ENCODE measurements at places on chromosomes 16 and 17.

DNA sequence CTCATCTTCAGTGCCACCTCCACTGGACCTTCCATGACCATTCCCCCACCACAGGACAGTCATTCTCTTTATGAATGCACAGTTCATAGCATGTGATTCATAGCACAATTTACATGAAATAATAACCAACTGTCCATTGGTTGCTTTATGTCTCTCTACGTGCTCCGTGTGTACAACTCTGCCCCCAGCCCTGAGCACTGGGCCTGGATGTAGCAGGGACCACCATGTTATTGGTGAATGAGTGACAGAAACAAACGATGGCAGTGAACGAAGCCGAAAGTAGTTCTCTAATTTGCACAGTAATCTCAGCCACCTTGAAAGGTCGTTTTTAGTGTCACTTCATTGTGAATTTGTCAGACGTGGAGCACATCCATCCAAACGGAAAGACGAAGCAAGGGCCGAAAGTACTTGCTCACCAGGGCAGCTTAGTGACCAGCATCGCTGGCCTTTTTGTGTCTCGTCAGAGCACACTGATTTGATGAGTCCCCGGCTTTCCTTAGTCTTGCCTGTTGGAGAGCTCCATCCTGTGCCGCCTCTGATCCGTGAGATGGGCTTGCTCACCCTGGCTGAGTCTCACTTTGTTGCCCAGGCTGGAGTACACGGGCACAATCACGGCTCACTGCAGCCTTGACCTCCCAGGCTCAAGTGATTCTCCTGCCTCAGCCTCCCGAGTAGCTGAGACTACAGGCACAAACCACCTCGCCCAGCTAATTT lies 95.3 kb downstream of the CMIP start:
- no peak for DNase-seq

DNA sequence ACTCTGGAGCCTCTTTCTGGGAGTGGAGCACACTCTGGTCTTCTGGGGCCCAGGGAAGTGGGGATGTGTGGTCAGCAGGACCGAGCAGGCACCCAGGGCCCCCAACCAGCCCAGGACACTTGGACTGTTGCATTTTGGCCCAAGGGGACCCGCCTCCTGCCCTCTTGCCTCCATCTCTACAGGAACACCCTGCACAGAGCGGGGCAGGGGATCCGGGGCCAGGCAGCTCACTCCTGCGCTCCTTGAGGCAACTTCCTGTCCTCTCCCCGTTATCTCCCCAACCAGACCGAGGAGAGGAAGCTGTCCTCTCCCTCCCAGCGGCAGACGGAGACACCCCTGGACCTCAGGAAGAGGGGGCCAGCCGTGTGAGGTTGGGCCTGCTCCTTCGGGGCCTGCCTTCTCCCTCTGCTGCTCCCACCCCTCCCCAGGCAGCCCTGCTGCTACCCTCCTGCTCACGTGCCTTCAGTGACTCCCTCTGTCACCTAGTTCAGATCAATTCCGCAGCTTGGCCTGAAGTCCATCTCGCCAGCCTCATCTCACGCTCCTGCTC lies 10.0 kb upstream of the ATP2A3 start:
- DNase-seq, result no peak

GRCh38 chr17:49779739-49780231 lies 8.7 kb upstream of the KAT7 start:
- DNase-seq, result no peak

DNA sequence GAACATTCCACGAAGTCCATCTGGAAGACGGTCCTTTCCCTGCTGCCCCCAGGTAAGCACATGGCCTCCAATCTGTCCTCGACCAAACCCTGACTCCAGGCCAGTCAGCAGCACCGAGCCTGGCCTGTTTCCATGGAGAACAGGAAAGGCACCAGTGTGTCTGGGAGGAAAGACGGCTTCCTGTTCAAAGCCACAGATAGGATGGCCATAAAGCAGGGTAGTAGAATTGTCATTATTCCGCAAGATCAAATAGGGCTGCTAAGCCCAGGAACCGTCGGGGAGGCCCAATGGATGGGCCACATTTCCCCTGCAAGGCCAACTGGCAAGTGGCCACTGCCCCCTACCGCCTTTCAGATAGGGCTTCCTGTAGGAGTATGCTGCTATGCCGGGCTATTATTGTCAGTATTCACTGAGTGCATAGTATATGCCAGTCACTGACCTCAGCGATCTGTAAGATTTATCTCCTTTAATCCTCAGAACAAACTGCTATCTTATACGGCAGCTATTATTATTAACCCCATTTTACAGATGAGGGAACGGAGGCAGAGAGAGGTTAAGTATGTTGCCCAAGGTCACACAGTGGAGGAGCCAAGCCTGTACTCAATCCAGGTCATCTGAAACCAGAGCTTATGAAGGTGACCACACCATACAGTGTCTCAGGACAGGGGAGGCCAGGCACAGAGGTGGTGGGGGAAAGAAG lies 23.0 kb upstream of the PLCG2 start:
- DNase-seq, result no peak

- no peak for DNase-seq
These were observed 540 bp downstream of the PPP4C start for GRCh38 chr16:30076276-30076791.

- no peak for DNase-seq
These were observed at the start of gene ALOXE3 for GRCh38 chr17:8117980-8118768. Gene ALOXE3, minus strand, starts transcription at chr17:8118514. Its CDS starts 524 bp downstream, at chr17:8117990.

DNA sequence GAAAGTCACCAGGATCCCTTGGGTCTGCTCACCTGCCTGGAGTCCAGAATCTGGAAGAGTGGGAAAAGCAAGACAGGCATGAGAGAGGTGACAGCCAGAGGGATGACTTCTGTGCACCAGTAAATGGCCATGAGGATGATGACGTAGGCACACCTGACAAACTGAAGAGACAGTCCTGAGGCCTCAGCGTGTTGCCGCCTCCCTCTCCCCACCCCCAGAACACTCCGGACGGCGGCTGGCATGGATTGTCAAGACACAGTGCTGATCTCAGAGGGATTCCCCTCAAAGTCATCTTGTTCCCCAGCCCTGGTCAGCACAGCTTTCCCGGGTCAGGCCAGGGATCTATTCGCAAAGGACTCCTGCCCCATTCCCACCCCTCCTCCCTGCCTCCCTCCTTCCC lies 6.2 kb downstream of the SLC13A5 start:
- DNase-seq, result no peak

- DNase-seq, result peak; percentile 84
These were observed 6.3 kb downstream of the BCAR1 start for GRCh38 chr16:75244844-75245758.

DNA sequence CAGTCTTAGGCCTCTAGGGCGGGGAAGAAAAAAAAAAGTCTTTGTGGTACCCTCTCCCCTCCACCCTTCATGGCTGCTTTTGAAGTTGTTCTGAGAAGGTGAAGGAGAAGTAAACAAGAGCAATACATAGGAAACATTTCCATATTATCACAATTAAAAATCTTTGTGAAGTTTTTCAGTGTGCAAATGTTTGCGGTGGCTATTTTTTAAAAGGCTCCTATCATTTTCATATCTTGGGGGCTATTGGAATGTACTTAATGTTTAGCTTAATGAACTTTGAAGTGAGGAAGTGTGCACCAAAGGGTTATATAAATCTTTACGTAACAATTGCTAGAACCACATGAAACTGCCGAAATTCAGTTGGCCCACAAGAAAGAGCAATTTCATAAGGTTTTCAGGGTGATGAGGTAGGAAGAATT lies 7.6 kb downstream of the NOL11 start:
- no peak for DNase-seq

- peak; percentile 11 for DNase-seq
These were observed 735 bp downstream of the PSMD11 start for GRCh38 chr17:32445074-32445415.

DNA sequence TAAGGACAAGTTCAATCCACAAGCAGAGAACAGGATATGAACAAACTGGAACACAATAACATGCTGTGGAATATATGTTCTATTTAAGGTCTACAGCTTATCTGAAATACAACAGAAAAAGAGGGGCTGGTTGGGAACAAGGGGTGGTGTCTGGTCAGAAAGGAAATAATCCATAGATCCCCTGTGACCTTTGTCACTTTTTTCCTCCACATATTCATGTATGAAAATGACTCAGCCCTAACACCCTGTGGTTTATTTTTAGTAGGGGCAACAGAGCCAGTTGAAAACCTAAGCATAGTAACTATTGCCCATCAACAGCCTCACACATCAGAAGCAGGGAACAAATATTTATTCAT lies 12.3 kb upstream of the SPAG9 start:
- DNase-seq, result no peak

DNA sequence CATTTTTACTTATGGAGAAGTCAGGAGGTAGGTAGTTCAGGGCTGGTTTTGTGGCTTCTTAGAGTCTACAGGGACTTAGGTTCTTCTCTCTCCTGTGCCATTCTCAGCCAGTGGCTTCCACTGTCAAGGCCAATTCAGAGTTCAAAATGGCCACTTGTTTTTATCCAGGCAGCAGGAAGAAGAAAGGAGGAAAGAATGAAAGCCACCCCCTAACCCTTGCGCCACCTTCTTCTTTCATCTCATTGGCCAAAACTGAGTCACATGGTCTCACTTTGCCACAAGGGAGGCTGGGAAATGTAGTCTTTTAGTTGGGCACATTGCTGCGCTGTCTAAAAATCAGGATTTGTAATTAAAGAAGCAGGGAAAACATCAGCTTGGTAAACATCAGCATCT lies 60.8 kb upstream of the MED9 start:
- DNase-seq, result no peak

- no peak for DNase-seq
These were observed 2292.8 kb downstream of the TP53TG3F start for GRCh38 chr16:35752012-35752772.

GRCh38 chr16:86477642-86478041 lies 32.7 kb upstream of the FOXF1 start:
- DNase-seq, result no peak

DNA sequence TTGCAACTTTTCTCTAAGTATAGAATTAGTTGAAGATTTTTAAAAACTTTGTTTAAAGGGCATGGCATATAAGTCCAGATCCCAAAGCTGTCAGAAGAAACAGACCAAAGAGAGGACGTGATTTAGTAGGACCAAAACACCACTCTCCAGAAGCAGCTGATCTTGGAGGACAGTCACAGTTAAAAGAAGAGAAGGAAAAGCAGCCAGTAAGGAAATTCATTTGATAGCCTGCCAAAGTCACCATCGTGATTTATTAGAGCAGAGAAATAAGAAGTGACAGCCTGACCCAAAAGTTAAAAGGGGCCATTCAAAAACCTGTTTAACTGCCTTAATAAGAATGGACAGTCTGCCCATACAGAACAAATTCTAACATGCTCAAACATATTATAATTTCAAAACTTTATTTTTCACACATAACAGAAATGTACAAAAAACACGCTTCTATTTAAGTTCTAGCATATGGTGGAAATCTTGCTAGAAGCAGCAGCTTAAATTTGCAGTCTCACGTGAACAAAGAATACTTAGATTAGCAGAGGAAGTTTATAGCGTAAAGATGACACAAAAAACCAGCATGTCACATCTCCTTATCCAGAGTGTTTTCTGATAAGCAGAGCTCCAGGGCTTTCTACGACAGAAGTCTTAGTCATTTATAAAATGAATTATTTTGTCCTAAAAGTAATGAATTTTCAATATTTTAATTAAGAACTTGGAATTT lies 37.2 kb downstream of the TXNDC11 start:
- DNase-seq, result no peak

DNA sequence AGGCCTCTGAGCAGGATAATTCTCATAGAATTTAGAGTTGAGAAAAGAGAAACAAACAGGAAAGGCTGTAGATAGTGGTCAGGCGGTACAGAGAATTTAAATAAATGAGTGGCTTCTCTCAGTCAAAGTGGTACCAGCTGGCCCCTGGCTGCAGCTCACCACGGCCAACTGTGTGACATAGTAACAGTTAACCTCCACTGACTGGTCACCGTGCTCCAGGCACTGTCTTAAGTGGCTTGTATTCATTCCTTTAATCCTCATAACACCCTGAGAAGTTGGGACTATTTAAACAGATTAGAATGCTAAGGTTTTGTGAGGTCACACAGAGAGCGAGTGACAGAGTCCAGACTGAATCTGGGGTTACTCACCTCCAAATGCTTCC lies 108.9 kb downstream of the GNAO1 start:
- DNase-seq, result no peak

DNA sequence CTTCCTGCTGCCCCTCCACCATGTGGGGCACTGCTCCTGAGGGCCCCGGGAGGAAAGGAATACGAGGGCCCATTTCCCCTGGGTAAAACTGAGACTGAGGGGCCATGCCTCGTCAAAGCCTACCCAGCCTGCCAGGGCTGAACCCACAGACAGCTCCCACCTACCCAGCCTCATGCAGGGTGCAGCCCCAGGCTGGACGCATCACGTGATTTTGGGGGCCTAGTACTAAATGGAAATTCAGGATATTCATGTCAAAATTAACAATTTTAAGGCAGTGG lies 3.4 kb upstream of the OSGIN1 start:
- DNase-seq, result no peak

GRCh38 chr17:72404872-72405271 lies 284.1 kb downstream of the SOX9 start:
- DNase-seq, result no peak

GRCh38 chr17:74770498-74771318 lies 5.4 kb downstream of the NAT9 start:
- peak; percentile 75 for DNase-seq

DNA sequence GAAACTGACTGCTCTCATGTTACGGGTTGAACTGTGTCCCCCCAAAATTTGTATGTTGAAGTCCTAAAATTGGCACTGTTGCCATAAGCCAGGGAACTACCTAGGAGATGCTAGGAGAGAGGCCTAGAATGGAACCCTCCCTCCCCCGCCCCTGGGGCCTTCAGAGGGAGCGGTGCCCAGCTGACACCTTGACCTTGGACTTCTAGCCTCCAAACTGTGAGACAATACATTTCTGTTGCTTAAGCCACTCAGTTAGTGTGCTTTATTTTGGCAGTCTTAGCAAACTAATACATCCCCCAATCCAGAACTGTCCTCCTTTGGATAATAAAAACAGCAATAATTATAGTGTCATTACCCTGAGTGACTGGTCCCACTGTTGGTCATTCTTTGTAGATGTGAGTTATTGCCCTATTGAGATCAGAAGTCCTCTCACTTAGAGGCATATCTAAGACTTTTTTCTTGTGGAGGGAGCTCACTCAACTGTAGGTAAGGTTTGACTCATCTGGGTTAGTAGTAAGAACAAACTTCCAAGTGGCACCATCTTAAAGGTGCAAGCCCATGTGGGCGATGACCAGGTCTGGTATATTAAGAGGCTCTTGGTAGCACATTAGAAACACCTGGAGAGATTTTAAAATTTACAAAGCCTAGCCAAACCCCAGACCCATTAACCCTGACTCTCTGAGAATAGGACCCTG lies 93.0 kb upstream of the HLF start:
- no peak for DNase-seq

DNA sequence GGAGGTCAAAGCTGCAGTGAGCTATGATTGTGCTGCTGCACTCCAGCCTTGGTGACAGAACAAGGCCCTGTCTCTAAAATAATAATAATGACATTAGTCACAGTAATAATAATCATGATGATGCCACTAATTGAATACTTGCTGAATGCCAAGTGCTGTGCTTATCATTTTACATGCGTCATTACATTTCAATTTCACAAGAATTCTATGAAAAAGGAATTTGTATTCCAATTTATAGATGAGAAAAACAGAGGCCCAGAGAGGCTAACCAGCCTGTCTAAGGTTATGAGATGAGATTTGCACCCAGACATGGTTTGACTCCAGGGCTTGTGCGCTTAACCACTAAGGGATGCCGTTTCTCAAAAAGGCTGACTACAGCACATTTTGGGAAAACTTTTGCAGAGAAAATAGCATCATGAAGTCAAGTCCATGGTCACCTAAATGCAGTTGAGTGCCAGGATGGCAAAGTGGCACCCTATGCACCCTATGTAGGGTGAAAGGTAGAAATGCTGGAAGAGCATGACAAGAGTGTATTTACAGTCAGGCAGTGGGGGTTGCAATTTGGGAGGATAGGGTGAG lies 144.3 kb upstream of the CACNG3 start:
- no peak for DNase-seq

- DNase-seq, result no peak
These were observed 25.1 kb upstream of the RMI2 start for GRCh38 chr16:11320170-11320569.

Data from heart right ventricle (tissue), 16 donors.